ENCODE measurements at places on chromosomes 6 and 20. TPM values are rescaled to one million over a fixed set of nuclear protein-coding genes. Genes with fewer than 3 reads are reported as not detected.

The TTBK1 gene
- not detected for polyA plus RNA-seq

The ANKRD66 gene
- polyA plus RNA-seq = not detected

DNA sequence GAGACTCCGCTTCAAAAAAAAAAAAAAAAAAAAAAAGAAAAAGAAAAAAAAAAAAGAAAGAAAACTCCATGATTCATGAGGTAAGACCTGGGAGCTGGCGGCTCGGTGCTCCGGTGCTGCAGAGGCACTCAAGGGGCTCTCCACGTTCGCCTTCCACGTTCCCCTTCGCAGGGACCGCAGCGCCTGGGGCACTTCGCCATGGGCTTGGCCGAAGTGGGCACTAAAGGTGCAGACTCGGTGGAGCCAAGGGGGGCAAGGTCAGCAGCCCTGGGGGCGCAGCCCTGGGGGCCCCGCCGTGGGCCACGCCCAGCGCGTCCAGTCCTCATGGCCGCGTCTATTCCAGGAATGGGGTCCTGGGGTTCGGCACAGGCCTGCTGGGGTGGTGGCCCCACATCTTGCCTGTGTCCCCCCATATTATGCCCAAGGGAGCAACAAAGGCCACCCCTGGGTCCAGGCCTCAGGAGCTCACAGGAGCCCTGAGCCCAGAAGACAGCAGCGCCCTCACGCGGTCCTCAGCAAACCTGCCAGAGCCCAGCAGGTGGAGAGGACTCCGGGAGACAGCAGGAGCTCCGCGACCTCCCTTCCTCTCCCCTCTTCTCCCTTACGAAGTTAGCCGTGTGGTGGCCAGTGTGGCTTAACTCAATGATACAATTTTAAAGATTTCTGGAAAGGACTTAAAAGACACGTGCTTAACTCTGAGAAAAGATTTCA, 21.9 kb downstream of the ZBTB46 start:
- H3K36me3 ChIP-seq = no peaks in the 10 kb centered on the region
- H3K4me3 ChIP-seq = no peak overlapping the region
- H3K4me1 ChIP-seq = no peaks in the 10 kb centered on the region
- no peak overlapping the region for H3K27ac ChIP-seq
- no peaks in the 10 kb centered on the region for H3K27me3 ChIP-seq
- no peak for DNase-seq

GRCh38 chr20:25309395-25310267, 61.7 kb downstream of the PYGB start:
- H3K4me1 ChIP-seq = peaks cover 33% of the 10 kb centered on the region
- DNase-seq = no peak
- no peaks in the 10 kb centered on the region for H3K27me3 ChIP-seq
- H3K4me3 ChIP-seq = no peak overlapping the region

DNA sequence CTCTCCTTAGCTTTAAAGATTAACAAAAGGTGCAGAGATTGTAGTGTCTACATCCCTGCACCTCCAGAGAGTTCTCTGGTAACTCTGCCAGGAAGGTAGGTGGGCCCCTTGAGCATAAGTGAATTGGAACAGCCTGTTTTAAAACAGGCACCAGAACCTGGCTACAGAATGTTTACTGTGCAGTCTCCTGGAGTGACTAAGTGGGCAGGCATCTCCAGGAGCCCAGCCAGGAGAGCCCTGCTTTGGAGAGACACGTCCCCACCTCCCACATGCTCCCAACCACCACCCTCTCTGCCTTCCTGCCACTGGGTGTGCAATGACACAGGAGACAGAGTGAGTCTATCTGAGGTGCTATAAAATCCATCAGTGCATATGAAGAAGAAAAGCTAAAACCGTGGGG, 110.3 kb upstream of the EYA4 start:
- H3K27me3 ChIP-seq = no peaks in the 10 kb centered on the region
- no peak for DNase-seq
- no peak overlapping the region for H3K27ac ChIP-seq
- H3K4me3 ChIP-seq = no peak overlapping the region
- no peaks in the 10 kb centered on the region for H3K4me1 ChIP-seq
